ENCODE measurements at places on chromosomes 6 and 20.

- no peak for DNase-seq
Measured at GRCh38 chr6:7901056-7901455, 9.5 kb downstream of the TXNDC5 start.

GRCh38 chr20:4046926-4047325, 31.6 kb upstream of the RNF24 start:
- DNase-seq: no peak

- no peak for DNase-seq
Measured at GRCh38 chr20:60274717-60275116, 316.5 kb downstream of the CDH26 start.

GRCh38 chr6:56172144-56172543, 75.2 kb downstream of the COL21A1 start:
- no peak for DNase-seq

GRCh38 chr20:621125-621756, 11.1 kb upstream of the TCF15 start:
- DNase-seq: no peak

GRCh38 chr6:163355426-163355991, 59.0 kb upstream of the QKI start:
- DNase-seq: no peak

GRCh38 chr6:154783229-154783628, 50.0 kb downstream of the SCAF8 start:
- no peak for DNase-seq
